ENCODE measurements at places on chromosomes 4 and X.

DNA sequence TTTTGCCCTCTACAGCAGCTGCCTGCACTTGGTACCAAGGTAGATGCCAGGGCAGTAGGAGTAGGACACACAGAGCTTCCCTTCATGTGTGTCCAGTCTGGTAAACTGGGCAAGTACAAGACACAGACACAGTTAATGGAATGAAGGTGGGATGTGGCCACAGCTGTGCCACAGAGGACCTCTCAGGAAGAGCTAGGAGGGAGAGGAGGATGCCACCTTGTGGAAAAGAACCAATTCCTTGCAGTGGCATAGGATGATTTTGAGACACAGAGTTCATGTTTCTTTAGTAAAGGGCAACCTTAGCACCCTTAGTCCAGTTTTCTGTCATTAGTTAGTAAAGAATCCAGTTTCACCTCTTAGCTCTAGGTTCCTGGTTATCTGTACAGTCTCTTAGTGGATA lies 36.3 kb upstream of the TBC1D14 start:
- DNase-seq: no peak

- no peak for DNase-seq
These were observed 1016.5 kb downstream of the SH3BGRL start for GRCh38 chrX:82218361-82218760.

GRCh38 chrX:15825936-15826335 lies 28.7 kb downstream of the AP1S2 start:
- DNase-seq: no peak

DNA sequence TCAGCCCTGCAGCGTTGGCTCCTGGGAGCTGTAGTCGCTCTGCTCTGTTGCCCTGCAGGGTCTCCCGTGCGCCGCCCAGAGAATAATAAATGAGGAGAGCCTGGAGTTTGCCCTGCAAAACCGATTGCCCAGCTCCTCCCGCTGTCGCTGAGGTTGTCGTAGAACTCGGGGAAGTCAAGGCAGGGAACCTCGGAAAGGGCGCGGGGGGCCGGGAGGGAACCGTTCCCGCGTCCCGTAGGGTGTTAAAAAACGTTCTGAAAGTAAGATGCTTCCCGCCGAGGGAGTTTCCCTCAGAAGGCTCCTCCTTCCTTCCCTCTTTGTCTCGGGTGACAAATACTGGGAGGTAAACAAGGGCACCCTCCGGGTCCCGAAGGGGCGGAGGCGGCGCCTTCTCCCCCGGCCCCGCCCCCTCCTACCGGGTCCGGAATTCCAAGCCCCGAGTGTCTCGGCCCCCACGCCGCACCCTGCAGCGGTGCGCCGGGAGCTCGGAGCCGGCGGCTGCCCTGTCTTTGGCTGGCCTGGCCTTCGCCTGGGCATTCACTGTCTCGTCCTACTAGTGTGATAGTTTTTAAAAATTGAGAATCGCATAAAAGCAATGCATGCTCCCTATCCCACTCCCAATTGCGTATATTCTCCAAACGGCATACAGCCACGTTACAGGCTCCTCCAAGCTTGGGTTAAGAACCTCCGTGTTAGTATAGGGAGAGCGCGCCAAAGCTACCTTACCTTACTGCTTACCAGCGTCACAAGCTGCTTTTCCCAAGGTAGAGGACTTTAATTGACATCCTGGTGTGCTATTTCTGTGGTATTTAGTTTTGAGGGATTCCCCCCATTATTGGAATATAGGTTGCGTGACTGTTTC lies 964 bp upstream of the HMGB2 start:
- no peak for DNase-seq

DNA sequence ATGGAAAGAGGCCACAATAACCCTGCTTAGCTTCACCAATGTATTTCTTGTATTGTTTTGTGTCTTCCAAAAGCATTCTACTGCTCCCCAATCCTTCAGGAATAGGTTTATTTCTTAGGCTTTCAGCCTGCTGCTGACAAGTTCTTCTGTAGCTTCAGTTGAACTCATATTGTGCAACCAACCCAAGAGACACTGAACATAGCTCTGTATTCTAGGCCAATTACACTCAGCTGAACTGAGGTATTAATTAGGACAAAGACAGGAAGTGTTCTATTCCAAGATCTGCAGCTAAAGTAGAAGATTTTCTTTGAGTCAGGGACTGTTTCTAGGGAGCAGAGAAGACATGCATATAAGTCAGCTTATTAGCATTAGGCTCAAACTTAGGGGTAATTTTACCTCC lies 151.8 kb downstream of the LHFPL1 start:
- no peak for DNase-seq

DNA sequence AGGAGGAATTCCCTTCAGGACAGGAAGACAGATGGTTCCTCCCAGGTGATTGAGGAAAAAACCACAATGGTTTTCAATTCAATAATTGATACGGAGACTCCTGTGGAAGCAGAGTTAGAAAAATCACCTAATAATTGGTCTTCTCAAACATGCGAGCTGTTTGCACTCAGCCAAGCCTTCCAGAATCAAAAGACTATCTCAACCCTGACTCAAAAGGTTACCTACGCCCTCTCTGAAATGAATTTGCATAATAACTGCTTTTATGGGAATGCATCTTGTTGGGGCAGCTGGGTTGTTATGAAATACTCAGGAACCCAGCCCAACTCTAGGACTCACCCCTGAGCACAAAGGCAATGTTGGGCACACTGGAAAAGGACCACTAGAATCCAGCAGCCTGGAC lies 66.9 kb upstream of the ARSJ start:
- no peak for DNase-seq

DNA sequence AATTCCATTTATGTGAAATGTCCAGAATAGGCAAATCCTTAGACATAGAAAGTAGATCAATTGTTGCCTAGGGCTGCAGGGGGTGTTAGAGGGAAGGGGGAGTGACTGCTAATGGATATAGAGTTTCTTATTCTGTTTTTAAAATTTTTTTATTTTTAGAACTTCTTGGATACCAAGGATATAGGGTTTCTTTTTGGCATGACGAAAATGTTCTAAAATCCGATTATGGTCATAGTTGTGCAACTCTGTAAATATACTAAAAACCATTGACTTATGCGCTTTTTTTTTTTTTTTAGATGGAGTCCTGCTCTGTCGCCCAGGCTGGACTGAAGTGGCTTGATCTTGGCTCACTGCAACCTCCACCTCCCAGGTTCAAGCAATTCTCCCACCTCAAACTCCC lies 125.2 kb upstream of the USP9X start:
- DNase-seq: no peak

DNA sequence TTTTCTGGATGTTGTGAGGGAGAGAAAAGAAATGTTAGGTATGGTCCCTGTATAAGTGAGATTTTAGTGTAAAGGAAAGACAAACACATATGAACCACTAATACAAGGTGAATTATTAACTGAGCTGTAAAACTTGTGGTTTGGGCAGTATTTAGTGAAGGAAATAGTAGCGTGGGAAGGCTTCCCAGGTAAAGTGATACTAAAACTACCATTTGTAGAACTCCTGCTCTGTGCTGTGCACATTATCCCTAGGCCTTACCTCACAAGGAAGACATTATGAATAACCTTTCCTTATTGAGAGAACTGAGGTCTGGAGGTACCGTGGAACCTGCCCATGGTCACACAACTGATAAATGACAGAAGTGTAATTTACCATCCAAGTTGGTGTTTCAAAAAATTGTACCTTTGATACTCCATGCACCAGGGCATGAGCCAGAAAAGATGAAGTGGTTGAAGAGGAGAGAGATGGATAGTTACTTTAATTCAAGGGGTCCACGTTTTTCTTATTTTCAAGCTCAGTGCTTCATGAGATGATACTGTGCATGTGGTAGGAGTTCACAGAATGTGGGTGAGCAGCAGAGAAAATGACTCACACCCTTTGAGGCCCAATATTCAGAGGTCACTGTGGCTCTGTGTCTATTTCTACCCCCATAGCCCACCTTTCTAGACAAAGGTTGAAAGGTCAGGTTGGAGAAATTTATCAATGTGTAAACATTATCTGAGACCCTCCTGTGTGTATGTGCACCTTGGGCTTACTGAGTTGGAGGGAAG lies 2.6 kb upstream of the VSIG4 start:
- DNase-seq: no peak

DNA sequence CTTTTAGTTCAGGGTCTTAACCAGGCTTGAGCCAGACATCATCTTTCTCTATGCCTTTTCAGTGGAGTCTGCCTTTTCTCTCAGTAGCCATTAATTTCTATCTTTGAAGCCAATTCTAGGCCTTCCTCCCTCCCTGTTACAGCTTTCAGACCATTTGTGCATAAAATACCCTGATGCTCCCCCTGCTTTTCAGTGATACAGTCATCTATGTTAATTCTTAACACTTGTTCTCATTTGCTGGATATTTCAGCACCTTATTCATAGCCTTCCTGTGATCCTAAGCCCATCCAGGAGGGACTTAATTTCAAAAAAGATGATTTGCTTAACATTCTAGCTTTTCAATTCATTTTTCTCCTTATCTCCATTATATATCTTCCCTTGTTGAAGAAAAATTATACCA lies 42.3 kb downstream of the ANXA10 start:
- DNase-seq: no peak

- no peak for DNase-seq
These were observed 64.3 kb downstream of the TASL start for GRCh38 chrX:30513284-30513683.

DNA sequence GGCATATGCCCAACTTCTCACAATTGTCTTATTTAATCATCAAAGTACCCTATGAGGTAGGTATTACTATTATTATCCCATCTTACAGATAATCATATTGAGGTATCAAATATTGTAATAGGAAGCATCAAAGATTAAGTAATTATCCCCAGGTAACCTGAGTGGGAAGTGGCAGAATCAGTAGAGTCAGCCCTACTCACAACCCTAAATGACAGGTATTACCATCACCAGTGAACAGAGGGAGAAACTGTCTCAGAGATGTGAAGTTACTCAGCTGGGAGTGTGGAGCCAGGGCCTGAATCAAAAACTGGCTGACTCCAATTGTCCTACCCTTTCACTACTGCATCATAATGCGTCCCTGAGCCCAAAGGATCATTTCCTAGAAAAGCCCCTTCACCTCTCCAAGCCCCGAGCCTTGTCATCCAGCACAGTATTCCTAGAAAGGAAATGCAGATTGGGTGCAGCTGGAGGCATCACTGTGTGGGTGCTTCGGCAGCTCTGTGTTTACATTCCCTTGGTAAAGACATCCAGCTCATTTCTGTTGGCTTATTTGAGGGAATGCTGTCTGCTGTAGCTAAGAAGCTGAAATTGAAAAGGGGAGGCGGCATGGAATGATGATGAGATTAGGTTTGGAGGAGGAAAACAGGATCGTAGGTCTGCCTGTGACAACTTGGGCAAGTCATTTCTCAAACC lies 72.8 kb downstream of the DHX15 start:
- DNase-seq: no peak

DNA sequence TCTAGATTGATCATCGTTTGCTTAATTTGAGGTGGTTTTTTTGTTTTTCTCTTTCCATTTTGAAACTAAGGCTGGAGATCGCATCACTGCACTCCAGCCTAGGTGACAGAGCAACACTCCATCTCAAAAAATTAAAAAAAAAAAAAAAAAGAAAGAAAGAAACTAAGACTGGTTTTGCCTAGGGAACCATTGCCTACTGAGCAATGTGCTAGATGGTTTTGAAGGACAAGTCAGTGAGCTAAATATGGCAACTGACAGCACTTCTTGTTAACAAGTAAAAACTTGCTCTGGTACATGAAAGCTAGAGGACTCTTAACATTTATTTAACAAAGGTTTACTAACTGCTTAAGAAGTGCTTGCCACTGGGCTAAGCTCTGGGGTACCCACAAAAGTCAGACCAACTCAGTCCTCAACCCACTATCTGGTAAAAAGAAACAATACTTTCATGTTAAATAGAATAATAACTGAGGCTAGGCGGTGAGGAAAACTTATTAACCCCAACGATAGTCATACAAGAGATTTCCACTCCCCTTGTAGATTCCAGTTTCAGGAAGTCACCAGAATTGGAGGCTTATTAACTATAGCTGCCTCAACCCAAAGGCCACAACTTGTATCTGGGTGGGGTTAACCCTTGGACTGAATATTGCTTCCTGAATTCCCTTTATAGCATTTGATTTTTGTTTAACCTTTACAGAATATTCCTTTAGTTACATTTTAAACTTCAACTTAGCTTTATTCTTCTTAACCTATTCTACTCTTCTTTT lies 111.6 kb downstream of the FRYL start:
- no peak for DNase-seq

DNA sequence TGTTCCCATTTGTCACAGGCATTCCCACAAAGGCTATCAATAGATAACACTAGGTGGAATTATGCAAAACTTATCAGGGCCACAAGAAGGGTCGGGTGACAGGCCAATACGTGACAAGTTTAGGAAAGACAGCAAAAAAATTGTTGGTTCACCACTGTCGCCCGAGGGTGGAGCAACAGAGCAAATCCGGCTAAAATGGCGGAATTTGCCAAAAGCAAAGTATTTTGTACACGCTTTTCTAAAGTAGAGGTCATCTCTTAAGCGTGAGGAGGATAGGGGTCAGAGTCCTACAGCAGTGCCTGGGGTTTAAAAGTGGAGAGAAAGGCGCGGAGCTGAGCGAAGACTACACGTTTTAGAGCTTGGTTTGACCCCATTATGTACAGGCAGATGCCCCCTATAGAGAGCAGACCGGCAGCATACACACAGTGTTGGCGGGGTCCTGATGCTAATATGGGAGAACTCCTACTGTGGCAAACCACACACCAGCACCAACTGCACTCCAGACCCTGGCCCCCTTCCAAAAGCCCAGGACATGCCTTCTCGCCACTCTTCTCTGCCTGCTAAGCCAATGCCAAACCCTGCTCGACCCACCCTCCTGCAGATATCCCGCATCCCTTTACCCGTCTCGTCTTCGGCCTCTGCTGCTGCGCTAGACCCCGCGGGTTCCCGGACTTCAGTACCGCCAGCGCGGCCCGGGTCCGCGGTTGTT lies 733 bp downstream of the CCNA2 start:
- no peak for DNase-seq

DNA sequence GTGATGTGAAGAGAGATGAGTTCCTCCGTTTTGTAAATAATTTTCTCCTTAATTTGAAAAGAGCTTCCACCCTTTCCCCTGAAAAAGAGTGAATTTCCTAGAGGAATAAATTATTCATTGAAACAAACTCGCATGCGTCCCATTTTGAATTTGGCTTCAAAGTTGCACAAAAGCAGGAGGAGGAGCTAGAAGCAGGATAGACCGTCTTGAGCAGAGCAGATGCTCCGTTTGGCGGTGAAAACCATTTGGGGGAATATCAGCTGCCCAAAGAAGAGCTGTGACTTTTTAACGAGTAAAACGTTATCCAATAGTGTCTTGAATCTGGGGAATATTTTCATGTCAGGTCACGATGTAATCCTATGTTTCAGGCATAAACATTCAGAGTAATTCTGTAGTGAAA lies 42.0 kb downstream of the FAM149A start:
- DNase-seq: no peak

DNA sequence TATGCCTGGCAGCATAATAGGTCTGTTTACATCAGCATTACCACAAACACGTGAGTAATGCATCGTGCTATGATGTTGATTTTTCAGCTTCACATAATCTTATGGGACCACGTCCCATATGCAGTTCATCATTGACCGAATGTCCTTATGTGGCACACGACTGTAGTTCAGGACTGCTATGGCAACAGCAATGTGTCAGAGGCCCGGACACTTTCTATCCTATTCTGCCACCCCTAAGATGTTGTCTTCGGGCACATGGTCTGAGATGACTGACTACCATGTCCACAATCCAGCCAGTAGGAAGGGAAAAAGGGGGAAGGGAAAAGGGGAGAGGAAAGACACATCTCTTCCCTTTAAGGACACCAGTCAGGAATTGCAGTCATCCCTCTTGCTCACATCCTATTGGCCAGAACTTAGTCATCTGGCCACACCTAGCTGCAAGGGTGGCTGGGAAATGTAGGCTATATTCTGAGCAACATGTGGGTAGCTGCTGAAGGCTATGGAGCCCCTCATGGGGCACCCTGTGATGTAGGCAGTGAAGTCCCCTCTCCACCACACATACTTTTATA lies 196.0 kb upstream of the RBPJ start:
- no peak for DNase-seq
